ENCODE measurements at places on chromosomes 16 and 17.

DNA sequence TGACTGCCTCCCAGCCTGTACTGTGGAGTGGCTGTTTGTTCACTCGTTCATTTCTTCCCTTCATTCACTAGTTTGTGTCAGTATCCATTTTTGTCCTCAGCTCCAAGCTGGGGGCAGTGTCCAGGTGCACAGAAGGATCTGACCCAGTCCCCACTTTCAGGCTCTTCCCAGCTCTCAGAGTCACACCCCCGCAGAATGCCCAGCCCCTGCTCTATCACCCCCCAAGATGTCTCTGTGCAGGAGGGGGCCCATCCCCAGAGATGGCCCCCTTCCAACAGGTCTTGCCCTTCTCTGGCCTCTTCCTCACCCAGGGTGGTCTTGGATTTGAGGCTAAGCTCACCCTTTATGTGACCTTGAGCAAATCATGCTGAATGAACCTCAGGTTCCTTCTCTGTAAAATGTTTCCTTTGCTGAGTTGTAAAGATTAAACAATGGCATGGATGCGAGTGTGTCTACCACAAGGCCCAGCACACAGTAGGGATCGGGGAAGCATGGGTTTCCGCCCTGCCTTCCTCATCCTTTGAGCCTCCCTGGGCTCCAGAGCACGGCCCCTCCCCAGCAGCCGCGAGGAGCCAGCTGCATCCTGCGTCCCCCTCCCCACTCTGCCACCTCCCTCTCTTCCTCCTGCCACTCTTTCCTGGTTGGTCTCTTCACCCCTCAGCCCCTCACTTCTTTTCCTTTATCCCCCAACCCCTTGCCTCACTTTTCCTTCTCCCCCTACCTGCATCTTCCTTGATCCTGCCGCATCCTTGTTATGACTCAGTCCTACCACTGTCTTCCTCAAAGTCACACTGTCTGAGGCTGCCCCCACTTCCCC lies 2.8 kb downstream of the FBXL19 start:
- DNase-seq = no peak

GRCh38 chr17:73288534-73289302 lies 23.1 kb downstream of the CDC42EP4 start:
- DNase-seq = no peak

GRCh38 chr16:74811911-74812310 lies 37.3 kb upstream of the FA2H start:
- no peak for DNase-seq

DNA sequence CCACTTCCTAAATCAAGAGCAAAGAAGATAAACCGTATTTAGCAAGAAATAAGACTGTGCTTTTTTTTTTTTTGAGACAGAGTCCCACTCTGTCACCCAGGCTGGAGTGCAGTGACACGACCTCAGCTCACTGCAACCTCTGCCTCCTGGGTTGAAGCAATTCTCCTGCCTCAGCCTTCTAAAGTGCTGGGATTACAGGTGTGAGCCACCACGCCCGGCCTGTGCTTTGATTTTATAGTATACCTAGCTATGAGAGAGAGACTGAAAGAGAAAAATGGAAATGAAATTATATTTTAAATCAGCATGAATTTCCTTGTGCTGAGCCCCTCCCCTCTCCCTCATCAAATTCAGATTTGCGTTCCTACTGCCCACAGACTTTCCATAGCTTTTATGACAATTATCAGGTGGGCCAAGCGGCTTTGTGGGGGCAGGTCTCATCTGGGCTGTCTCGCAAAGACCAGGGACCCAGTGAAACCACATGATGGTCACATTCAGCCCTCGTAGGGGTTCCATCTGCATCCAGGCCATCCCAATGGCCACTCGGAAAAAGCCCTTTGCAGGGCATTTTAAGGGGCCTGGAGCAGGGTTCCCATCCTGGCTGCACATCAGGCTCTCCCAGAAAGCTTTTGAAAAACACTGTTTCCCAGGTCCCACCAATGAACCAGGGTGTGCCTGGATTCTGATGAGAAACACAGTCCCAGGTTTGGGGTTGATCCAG lies 8.5 kb downstream of the CACNG1 start:
- DNase-seq = no peak

DNA sequence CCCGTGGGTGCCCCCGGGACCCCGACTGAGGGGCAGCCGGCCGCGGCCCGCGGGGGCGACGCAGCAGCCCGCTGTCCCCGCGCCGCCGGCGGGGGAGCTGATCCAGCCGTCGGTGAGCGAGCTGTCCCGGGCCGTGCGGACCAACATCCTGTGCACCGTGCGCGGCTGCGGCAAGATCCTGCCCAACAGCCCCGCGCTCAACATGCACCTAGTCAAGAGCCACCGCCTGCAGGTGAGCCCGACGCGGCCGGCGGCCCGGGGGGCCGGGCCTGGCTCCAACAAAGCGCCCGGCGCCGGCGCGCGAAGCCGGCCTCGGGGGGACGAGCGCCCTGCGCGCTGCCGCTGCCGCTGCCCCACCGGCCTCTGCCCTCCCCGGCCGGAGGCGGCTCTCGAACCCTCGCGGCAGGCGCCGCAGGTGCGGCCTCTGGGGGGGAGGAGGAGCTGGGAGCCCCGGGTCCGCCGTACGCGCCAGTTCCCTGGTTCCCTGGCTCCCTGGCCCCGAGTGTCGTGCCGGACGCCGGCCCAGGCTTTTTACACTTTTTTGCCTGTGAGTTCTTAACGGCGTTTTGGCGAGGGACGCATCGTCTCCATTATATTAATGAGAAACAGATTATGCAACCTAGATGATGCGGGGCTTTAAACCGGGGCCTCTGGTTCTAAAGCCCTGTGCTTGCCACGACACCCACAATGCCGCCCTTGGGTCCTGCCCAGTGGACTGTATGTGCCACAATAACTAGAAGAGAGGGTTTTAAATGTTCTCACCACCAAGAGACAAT lies 521 bp downstream of the ATMIN start:
- no peak for DNase-seq

DNA sequence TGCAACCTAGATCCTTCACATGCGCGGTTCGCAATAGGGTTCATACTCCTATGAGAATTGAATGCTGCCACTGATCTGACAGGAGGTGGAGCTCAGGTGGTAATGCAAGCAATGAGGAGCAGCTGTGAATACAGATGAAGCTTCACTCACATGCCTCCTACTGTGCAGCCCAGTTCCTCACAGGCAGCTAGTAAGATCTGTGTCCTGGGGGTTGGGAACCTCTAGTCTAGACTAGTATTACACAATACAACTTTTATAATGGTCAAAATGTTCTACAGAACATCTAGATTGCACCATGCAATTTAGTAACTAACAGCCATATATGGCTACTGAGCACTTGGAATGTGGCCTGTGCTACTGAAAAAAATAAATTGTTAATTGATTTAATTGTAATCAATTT lies 26.7 kb downstream of the ABCA5 start:
- DNase-seq = no peak

Data from NCI-H1417 treated with DMSO at 0.1 percent for 48 hours (cell line).